Activated naive CD8-positive, alpha-beta T cell treated with anti-CD3 and anti-CD28 coated beads for 36 hours (primary cell): ENCODE measurements at places on chromosomes 7 and 10. TPM values are rescaled to one million over a fixed set of nuclear protein-coding genes. Genes with fewer than 3 reads are reported as not detected.

DNA sequence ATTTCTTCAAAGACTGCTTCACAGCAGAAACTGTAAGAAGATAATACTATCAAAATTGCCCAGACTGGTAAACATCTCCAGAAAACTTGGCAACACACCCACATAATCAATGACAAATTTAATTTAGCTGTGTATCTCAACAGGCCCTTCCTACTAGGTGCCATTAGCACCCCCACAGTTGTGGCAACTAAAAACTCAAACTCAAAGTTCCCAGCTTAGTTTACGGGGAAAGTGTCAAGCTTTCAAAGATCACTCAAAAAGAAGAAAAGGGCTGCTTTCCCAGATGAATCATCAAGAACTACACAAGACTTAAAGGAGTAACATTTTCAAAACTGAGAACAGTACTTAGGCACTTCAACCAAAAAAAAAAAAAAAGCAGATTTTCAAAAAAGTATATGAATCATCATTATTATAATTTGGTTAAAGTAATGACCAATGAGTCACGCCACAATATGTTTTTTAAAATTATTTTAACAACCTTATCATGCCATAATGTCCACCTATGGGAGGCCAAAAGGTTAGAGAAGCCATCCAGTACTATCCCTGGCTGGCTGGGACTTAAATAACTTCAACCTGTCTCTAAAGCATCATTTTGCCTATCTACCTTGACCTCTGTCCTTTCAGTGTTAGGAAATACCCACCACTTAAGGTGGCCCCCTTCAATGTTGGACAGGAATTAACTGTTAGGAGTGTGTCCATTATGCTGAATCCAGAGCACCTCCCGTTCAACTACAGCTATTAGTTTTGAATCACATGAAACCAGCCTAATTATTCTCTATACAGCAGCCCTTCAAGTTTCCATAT lies 90.8 kb downstream of the ZFAND4 start:
- DNase-seq = no peak

DNA sequence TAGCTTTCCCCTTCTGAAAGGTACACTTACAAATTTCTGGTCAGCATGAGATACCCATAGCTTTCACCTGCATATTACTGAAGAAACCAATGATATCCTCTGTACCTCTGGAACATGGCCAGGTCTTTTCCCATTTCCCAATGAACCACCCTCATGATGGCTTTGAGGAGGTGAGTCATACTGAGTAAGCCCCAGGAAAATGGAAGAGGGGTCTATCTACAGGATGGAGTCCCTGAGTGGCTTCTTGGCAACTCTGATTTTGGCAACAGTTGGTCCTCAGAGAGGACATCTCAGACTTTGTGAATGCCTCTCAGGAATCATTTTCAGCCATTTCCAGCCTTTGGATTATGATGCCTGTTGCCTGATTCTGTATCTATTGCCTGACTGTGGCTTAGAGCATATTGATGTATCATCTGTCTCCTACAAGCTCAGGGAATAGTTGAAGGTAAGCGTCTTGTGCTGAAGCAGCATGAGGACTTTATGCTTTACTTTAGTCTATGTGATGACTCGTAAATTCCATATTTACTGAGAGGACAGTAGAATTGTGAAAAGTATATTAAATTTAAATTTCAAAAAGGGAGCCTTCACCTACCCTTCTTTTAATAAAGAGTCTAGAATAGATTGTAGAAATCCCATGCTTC lies 84.7 kb upstream of the DKK1 start:
- DNase-seq = no peak

DNA sequence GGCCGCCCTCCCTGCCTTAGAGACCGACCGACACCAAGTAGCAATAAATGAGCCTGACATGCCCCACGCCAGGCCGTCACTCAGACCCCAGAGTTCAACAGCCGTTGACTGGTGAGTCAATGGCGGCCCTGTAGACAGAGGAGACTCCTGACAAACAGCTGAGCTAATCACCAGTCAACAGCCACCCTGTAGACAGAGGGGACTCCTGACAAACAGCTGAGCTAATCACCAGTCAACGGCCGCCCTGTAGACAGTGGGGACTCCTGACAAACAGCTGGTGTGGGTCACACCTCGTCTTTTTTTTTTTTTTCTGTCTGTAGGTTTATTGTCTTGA lies 16.9 kb upstream of the KNDC1 start:
- DNase-seq = no peak

NUTM2D gene
- total RNA-seq = 1.3 TPM
